Activated T-cell treated with anti-CD3 and anti-CD28 coated beads for 24 hours (primary cell): ENCODE measurements at places on chromosomes 12 and 14.

GRCh38 chr12:30643366-30643765 is 52.3 kb downstream of the IPO8 start:
- no peak for DNase-seq

GRCh38 chr14:77268989-77269600 is 1.9 kb downstream of the NGB start:
- DNase-seq: no peak

GRCh38 chr12:52070185-52070925 is 577 bp downstream of the ATG101 start:
- no peak for DNase-seq

DNA sequence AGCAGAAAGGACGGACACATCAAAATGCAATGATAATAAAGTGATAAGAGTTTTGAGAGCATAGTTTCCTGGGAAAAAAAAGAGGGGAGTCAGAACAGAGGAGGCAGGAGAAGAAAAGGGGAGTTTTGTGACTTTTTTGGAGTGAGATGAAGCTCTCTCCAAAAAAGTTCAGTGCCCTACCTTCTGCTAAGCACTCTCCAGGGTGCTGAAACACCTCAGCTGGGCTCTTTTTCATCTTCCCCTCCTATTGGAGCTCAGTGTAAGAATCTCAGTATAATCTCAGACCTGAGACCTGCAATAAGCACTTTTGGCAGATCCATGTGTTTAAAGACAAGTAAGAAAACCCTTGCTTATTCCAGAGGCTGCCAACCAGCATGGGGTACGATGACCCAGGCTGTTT is 58.9 kb upstream of the SRRM4 start:
- no peak for DNase-seq

- no peak for DNase-seq
Measured at GRCh38 chr12:46208370-46208769, 60.5 kb downstream of the SLC38A1 start.

DNA sequence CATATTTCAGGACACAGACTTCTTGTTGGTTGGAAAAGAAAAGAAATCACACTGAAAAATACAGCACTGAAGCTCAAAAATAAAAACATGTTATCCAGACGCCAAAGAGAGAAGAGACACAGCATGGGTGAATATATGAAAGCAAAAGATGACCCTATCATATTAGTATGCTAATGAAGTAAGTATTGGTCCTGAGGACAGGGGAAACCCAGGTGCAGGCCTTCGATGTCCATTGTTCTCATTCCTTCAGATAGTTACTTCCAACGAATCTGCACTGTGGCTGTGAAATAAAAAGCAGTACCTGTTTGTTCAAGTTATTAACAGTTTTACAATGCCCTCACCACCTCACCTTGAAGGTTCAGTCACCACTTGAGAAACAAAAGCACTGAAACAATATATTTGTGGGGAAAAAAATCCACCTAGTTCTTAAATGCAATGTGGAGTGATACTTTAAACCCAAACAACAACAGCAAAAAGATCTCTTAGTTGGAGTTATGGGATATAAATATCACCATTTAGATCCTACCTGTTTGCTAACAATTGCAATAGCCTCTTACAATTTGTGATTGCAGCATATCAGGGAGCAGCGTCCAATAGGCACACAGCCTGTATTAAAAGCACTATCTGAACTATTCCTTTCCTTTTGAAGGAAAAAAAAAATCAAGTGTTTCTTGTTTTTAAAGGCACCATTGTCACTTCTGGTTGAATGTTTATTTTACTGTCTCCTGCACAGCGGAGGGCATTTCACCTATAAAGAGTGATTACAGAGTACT is 188.1 kb downstream of the BCAT1 start:
- DNase-seq: no peak

GRCh38 chr14:106778986-106779385 is 1252.6 kb downstream of the TMEM121 start:
- no peak for DNase-seq

GRCh38 chr14:78605897-78606500 is 435.8 kb downstream of the NRXN3 start:
- no peak for DNase-seq

GRCh38 chr14:32019276-32019675 is 57.8 kb upstream of the ARHGAP5 start:
- no peak for DNase-seq

GRCh38 chr14:63295231-63295685 is 23.5 kb downstream of the GPHB5 start:
- no peak for DNase-seq

GRCh38 chr12:27243006-27243405 is 1.1 kb upstream of the STK38L start:
- no peak for DNase-seq

DNA sequence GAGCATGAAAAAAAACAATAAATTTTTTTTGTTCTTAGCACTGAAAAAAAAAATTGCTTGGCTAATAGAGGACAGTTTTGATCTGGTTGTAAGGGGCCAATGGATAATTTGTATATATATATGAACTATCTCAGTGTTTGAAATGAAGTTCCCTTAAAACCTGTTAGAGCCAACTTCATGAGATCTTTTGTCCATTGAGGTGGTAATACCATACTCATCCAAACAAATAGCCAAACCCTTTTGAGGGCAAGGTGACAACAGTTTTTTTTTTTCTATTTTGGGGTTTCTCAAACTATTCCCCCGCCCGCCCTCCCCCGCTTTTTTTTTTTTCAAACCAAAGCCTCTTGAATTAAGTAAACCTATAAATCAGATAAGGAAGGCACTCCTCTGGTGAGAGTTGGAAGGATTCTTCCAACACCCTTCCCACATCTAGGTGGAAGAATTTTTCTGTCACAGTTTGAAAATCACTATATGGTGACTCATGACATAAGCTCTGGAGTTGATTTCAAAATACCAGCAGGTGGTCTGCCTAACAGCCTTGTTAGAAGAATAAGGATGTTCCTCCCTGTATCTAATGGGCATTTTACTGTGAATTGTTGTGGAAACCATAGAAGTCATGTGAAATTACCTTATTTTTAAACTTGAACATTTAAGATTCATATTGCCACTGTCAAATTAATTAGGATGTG is 10.2 kb downstream of the ARHGAP5 start:
- DNase-seq: no peak

- DNase-seq: no peak
Measured at GRCh38 chr12:46389031-46389616, 16.6 kb upstream of the SLC38A2 start.

- no peak for DNase-seq
Measured at GRCh38 chr12:50147281-50147680, 19.9 kb downstream of the CERS5 start.

DNA sequence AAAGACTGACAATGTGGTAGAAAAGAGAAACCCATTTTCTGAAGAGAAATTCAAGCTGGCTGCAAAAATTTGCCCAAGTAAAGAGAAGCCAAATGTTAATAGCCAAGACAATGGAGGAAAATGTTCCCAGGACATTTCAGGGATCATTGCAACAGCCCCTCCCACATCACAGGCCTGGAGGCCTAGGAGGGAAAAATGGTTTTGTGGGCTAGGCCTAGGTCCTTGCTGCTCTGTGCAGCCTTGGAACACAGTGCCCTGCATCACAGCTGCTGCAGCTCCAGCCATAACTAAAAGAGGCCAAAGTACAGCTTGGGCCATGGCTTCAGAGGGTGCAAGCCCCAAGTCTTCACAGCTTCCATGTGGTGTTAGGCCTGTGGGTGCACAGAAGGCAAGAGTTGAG is 332.4 kb upstream of the LRIG3 start:
- no peak for DNase-seq

- no peak for DNase-seq
Measured at GRCh38 chr14:49992901-49993339, 100.0 kb downstream of the ARF6 start.

DNA sequence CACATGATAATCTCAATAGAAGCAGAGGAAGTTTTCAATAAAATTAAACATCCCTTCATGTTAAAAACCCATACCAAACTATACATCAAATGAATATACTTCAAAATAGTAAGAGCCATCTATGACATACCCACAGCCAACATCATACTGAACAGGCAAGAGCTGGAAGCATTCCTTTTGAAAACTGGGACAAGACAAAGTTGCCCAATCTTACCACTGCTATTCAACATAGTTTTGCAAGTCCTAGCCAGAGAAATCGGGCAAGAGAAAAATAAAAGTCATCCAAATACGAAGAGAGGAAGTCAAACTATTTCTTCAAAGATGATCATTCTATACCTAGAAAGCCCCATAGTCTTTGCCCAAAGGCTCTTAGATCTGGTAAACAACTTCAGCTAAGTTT is 454.7 kb upstream of the PRICKLE1 start:
- no peak for DNase-seq

- DNase-seq: no peak
Measured at GRCh38 chr14:68458840-68459469, 333.9 kb downstream of the ZFP36L1 start.

DNA sequence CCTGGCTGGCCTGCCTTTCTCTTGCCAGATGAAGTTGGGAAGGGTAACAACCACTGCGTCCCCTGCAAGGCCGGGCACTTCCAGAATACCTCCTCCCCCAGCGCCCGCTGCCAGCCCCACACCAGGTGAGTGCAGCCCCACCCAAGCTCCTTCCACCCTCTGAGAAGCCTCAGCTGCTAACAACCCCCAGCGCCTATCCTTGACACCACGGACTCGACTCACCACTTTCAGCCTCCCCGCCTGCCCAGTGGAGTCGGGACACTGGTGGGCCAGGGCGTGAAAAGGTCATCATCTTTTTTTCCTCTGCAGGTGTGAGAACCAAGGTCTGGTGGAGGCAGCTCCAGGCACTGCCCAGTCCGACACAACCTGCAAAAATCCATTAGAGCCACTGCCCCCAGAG is 2.1 kb downstream of the LTBR start:
- no peak for DNase-seq

DNA sequence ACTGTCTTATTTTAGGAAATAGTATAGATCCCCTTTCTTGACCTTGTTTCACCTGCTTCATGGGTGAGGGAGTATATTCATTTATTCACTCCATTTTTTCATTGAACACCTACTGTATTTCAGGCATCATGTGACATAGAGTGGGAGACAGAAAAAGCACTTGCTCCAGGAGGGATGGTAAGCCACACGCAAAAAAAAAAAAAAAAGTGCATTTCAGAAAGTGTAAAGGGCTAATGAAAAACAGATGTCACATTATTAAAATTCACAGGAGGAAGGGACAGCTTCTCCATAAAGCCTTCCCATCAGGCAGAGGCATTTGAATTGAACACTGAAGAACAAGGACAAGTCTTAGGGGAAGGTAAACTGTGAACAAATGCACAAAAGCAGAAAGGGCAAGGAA is 7.5 kb downstream of the SLC8A3 start:
- no peak for DNase-seq
